CD4-positive, alpha-beta T cell treated with Interleukin-6 for 4 hours (primary cell): ENCODE measurements at places on chromosomes 2 and 18.
A peak's percentile ranks its signal among the peaks of the same experiment; 100 is the strongest.

DNA sequence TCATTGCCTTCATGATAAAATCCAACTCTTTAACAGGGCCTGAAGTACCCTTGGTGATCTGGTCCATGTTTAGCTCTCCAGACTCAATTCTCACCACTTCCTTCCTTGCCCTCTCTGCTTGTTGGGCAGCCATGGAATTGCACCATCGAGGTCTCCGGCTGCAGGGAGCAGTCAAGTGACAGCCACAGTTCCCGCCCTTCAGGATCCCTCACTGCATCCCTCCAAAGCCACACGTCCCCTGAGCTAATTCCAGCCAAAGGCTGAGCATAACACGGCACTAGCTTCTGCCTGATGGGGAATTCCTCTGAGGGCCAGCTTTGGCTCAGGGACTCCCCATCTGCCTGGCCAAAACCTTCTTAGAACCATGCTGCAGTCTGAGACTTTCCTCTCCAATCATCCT lies 47.4 kb upstream of the SLC1A4 start:
- no peak for DNase-seq

- DNase-seq: no peak
These were observed 61.3 kb downstream of the NCKAP5 start for GRCh38 chr2:133506996-133507395.

- DNase-seq: no peak
These were observed 64.4 kb downstream of the ANTXR1 start for GRCh38 chr2:69077252-69077950.

DNA sequence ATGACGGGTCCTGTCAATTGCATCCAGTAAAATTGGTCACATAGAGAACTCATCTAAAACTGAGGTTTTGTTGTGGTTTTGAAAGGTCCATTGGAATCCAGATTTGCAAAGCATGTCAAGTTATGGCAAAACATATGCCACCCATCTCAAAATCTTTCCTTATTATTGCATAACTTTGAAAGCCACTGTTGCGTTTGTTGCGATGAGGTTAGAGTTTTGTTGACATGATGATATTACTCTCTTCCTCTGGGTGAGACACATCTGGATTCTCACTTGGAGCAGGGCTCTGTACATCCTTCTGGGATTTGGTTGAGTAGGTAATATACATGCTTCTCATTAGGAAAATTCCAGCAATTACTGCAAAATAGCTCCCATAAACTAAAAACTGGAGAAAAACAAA lies 20.6 kb downstream of the SCYGR5 start:
- no peak for DNase-seq

DNA sequence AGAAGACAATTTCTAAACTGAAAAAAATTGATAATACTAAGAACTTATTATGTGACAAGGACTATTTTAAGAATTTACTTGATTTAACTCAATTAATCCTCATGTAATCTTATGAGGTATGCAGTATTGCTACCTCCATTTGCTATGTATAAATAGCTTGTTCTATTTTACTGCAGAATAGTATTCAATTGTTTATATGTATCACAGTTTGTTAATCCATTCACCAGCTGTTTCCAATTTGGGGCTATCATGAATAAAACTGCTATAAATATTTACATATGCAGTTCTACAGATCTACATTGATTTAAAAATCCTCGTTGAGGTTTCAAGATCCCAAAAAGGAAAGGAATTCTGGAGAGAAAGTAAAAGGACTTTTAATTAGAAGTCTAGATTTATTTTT lies 54.8 kb upstream of the DOCK10 start:
- no peak for DNase-seq

DNA sequence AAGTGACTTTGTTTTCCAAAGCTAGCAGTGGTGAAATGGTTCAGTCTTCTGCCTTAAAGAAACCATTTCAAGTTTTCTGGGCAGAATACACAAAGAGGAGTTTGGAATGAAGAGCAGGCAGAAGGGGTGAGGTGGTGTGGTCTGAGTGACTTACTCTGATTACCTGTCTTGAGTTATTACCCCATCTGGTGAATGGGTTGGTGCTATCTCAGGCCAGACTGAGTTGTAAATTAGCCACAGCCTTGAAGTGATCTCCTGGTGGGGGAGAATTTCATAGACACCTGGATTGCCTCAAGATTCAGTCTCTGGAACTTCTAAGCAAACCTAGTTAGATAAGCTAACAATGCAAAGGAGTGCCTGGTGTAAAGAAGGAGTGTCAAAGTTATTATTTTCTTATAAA lies 983.5 kb upstream of the NXPH2 start:
- no peak for DNase-seq

- no peak for DNase-seq
These were observed 31.6 kb upstream of the RNF138 start for GRCh38 chr18:32060026-32060425.

- no peak for DNase-seq
These were observed 314.3 kb upstream of the COL3A1 start for GRCh38 chr2:188659656-188660406.

- DNase-seq: no peak
These were observed 118.4 kb downstream of the ALK start for GRCh38 chr2:29802986-29803385.

DNA sequence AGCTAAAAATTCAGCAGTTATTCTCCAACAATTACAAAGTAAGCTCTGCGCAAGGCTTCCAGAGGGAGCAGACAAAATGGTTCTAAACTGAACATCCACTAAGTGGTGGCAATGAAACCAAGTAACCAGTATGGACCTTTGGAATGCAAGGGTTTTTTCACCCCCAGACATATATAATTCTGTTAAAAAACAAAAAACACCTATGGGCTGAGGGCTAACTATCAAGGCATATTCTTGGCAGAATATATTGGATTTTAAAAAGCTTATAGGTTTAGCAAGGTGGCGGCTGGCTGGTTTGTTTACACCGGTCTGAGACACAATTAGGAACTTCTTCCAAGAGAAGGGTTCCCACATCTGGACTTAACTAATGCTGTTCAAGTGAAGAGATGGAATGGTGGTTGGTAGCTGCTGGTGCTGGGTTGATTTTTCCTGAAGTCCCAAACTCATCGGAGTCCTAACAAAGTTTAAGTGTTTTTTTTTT lies 2.8 kb downstream of the ZFP36L2 start:
- no peak for DNase-seq

GRCh38 chr2:237118025-237118424 lies 32.3 kb downstream of the COPS8 start:
- DNase-seq: no peak

DNA sequence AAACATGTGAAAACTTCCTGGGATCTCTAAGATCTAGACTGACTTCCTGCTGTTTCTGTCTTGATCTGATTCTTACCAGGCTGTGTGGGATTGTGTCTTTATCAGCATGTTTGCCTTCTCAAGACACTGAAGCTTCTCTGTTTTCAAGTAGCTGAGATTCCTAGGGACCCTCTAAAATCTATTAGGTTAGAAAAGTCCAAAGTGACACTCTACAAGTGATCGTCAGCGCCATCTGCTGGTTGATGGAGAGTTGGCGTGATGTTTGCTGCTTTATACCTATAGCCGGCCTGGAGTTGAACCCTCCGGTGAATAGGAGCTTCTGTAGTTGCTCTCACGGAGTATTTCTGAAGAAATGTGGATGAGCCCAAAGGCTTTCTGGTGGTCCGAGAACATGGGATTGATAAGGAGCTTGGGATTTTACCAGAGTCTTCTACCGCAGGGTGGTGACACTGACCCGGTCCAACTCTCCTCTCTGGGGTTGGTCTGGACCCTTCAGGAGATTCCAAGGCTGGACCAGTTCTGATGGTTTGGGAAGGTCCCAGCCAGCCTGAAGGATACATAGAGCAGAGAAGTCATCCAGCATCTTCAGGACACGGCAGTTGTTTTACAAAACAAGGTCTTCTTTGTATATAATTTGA lies 96.0 kb upstream of the TTC39C start:
- DNase-seq: peak; percentile 88

GRCh38 chr18:11199477-11199876 lies 50.1 kb upstream of the PIEZO2 start:
- no peak for DNase-seq

GRCh38 chr2:2238726-2239269 lies 92.3 kb downstream of the MYT1L start:
- no peak for DNase-seq

DNA sequence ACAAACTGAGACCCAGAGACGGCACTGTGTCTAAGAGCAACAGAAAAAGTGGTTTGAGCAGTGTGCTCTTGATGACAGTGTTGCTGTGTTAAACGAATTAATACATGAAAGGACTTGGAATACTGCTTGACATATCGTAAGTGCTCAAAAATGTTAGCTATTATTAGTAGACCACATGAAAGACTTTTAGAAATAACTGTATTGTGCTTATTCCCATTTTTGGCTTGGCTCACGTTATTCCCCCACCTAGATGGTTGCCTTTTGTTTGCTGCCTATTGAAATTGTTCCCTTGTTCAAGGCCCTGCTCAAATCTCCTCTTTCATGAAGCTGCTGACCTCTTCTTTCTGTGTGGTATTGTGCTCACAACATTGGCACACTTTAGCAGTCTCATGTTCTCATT lies 27.8 kb upstream of the C2orf74 start:
- DNase-seq: no peak

DNA sequence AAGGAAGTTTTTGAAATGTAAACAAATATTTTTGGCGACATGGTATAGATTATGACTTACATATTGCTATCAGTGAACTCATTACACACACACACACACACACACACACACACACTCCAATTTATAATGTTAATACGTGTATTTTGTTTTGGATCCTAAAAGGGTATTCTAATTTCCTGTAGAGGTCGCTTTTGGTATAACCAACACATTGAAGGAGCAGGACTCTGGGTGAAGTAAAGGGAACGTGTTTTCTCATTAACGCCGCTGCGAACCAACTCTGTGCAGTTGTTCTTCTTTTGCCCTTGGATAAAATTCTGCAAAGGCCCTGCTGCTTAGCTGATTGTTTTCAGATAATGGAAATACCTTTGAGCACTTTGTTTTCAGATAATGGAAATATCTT lies 190.4 kb downstream of the PMAIP1 start:
- DNase-seq: no peak

GRCh38 chr2:72927619-72928550 lies 10.6 kb downstream of the EMX1 start:
- no peak for DNase-seq

GRCh38 chr2:241858206-241859016 lies at the start of gene PDCD1:
Gene PDCD1 (minus strand): TSS chr2:241858894. CDS start chr2:241858838, 56 bp downstream.
- DNase-seq: peak; percentile 77

GRCh38 chr2:176477336-176477735 lies 208.1 kb downstream of the MTX2 start:
- DNase-seq: no peak

- DNase-seq: no peak
These were observed 313.0 kb upstream of the NRXN1 start for GRCh38 chr2:51344886-51345285.

DNA sequence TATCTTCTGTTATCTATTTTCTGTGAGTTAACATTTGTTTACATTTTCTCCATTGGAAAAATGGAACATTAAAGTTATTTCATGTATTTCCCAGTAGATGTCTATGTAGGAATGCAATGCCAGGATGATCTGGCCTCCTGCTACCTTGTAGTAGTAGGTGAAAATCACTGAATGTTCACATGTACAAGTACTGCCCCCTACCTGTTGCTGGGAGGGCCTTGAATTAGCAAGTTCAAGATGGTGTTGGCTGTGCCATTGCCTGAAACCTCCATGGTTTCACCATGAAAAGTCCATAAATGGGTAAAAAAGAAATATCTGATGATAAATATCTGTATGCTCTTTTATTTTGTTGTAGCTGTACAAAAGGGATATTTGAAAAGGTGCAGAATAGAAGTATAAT lies 30.7 kb downstream of the XRCC5 start:
- DNase-seq: peak; percentile 43

GRCh38 chr18:30970196-30970816 lies 72.2 kb downstream of the DSC3 start:
- no peak for DNase-seq

DNA sequence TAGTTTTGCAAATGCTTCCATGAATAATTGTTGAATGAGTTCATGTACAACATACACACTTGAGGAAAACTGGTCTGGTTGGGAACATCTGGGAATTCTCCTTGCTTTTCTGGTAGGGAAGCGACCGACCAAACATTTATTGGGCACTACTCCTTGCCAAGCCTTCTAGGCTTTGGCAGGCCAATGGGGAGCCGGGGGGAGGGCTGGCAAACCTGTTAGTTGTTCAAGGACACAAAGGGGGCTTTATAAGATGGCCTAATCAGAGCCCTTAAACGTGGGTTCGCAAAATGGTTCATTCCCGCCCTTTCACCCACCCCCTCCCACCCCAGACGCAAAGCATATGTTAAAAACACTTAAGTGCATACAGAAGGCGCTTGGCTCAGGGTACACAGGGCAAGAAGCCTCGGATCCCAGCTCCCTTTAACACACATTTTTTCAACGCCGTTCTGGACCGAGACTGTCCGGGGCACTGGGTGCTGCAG lies 844 bp upstream of the VSNL1 start:
- DNase-seq: no peak

GRCh38 chr2:211302676-211303075 lies 746.3 kb downstream of the CPS1 start:
- DNase-seq: no peak

- DNase-seq: no peak
These were observed 78.0 kb downstream of the NDUFA10 start for GRCh38 chr2:239946864-239947728.

DNA sequence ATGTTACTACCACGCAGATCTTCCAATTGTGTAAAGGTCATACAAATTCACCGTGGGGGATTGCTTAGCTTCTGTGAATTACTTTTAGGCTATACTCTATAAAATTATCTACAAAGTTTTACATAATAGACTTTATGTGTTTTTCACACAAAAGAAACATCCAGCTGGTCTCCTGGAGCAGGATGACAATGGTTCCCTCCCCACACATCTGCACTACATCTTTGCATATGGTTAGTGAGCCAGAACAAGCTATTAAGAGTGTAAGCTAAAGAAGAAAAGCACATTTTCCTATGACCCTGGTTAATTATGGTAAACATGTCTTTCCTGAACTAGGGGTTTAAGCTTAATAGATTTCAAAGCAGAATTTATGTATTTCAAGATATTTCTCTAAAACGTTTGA lies 295.1 kb downstream of the ASXL3 start:
- no peak for DNase-seq

DNA sequence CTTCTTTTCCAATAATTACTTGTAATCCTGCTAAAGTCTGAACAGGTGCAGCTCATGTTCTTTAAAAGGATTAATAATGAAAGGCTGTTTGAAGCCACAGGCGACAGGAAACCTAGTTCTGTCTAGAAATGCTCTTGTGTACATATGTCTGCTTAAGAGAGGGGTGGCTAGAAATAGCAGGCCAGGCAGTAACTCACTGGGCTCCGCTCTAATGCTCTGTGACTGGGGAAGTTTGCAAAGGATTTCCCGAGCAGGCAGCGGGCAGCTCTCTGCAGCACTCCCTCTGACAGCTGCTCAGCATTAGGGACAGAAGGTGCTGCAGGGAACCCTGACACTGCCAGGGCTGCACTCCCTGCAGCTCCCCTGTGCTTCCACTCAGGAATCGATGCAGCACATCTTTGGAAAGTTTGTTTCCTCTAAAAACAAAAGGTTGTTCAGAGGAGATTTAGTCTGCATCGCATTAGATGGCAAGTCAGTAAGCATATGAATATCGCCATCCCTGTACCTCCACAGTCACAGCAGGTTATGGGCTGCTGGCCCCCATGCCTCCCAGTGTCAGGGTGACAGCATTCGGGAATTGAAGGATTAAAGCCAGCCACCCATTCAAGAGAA lies 33.1 kb upstream of the TTC39C start:
- DNase-seq: no peak
